Stimulated activated CD4-positive, alpha-beta T cell treated with anti-CD3 and anti-CD28 coated beads, Interleukin-2, amount 100 ng/mL, for 24 hours (primary cell): ENCODE measurements at places on chromosomes 1 and 21.

- no peak for DNase-seq
Measured at GRCh38 chr1:56821462-56821797, 2.2 kb upstream of the FYB2 start.

- DNase-seq: no peak
Measured at GRCh38 chr21:29538115-29538514, 239.4 kb downstream of the BACH1 start.

DNA sequence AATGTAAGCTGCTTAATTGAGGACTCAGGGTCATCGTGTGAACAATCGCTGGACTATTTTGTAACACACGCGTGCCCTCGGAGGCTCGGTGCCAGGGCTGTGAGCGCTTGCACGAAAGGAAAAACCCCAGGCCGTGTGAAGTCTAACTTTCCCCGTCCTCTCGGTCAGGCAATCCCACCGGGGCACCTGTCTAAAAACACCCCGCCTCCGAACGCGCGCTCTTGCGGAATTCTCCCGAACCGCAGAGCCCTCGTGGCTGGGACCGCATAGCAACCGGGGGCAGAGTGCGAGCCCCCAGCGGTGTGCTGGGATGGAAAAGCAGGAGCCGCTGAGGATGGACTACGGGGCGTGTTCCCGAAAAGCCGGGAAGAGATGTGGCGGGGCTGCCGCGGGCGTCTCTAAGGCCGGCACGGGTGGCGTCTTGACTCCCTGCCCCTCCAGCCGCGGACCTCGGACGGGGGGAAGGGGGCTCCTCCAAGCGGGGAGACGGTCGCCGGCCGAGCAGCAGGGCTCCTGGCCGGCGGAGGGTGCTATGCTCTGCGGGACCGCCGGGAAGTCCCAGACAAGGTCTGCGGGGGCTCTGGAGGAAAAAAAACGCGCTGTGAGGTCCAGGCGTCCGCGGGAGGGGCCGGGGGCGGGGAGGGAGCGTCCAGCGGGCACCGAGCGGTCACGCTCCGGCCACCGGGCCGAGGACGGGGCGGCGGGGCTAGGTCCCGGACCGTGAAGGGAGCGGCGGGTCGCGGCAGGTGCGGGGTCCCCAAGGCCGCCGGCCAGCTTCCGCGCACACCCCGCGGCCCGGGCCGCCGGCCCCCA is 936 bp downstream of the ZBTB21 start:
- DNase-seq: peak; percentile 72

GRCh38 chr1:196355206-196355786 is 252.9 kb downstream of the KCNT2 start:
- no peak for DNase-seq

- no peak for DNase-seq
Measured at GRCh38 chr1:205287076-205287475, 34.5 kb downstream of the NUAK2 start.

GRCh38 chr1:229104654-229105053 is 166.3 kb upstream of the RAB4A start:
- DNase-seq: no peak

DNA sequence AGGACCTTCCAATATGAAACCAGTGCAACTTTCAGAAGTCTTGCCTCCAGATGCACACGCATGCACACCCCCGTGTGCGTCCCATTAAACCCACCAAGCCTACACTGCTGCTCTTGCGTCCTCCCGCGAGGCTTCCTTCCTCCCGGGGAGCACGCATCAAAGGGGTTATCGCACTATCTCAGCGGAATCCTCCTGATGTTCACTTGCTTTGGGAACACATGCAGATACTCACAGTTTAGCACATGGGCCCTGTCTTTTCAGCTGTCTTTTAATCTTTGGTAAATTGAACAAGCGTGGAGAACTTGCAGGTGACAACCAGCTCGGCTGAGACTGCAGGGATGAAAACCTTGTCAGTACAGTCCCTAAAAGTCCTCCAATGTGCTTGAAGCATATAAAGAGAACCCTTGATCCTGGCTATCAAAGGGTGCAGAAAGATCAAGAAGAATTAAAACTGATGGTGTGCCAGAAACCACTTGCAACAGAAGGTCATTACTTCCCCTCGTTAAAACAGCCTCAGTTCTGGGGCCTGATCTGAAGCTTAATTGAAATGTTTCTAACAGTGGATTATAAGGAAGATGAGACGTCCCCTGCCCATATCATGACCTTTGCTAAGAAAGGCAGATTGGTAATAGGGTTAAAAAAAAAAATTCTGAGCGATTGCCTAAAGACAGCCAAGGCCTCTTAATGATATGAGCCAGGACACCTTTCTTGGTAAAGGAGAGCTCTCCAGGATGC is 149.4 kb upstream of the LMO4 start:
- DNase-seq: no peak

DNA sequence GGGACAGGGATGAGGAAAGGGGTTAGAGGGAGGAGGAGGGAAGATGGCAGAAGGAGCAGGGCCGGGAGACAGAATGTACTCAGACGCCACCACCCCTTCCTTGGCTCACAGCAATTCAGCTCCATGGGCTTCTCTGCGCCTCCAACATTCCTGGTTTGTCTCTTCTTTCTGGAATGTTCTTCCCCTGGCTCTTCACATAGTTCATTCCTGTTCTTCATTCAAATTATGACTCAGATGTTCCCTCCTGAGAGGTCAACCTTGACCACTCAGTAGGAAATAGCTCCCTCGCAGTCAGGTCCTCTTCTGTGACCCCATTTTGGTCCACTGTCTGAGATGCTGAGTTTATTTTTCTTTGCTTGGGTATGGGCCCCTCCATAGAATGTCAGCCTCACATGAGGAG is 203.2 kb downstream of the C1orf94 start:
- no peak for DNase-seq

DNA sequence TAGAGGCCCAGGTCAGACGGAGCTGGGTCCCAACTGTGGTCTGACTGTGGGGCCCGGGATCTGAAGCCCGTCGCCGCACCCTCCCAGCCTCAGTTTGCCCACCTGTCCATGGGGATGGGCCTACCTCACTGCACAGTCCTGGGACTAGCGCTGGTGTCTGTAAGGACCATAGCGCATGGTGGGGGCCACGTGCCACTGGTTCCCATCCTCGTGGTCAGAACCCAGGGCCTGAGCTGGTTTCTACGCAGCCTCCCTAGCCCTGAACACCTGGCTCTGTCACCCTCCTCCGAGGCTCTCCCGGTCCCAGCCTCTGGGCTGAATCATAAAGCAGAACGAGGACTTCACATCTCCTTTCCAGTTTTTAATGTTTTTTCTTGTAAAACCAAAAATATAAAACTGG is 46.7 kb downstream of the DMRTB1 start:
- no peak for DNase-seq

- no peak for DNase-seq
Measured at GRCh38 chr1:240312872-240313271, 221.2 kb downstream of the FMN2 start.

DNA sequence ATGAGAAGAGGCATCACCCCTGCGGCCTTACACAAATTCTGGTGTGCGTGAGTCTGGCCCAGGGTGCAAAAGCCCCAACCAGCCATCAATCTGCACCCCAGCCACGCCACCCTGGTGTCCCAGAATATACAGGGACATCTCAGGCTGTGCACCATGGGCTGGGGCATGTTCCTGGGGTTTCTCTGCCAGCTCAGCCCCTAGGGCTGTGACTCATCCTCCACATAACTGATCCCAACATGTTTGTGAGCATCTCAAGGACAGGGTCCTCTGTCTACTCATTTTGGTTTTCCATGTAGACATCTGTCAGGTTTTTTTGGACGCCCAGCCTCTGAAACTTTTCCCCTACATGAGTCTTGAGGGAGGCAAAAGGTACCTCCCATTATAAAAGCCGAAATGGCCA is 511 bp downstream of the ZNF683 start:
- DNase-seq: no peak

DNA sequence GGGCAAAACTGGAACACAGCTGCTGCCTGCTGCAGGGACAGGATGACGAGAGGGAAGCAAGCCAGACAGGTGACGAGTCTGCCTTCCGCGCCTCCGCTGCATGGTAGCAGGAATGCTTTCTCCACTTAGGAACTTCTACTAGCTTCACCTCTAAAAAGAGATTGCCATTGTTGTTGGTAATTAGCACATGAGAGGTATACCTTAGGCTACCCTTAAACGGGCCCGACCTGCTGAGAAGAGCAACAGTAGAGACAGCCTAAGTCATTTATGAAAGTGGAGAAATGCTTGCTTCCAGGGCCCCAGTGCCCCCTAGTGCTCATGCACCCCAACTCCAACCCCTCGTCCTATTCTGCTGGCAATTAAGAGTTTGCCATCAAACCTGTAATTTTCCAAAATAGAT is 96.9 kb upstream of the AKT3 start:
- DNase-seq: peak; percentile 39

DNA sequence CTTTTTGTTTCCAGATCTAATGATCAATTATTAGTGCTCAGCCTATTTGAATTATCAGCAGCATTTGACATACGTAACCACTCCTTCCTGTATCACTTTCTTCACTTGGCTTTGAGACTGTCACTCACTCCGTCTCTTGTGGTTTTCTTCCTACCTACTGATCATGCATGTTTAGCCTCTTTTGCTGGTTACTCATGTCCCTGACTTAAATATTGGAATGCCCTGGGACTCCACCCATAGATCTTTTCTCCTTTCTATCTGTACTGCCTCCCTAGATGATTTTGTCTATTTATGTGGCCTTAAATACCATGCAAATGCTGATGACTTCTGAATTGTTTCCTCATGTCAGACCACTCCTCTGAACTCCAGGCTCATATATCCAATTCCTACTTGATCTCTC is 57.7 kb upstream of the PDE4B start:
- DNase-seq: no peak

- DNase-seq: peak; percentile 53
Measured at GRCh38 chr1:204323887-204324286, 35.8 kb downstream of the PLEKHA6 start.

DNA sequence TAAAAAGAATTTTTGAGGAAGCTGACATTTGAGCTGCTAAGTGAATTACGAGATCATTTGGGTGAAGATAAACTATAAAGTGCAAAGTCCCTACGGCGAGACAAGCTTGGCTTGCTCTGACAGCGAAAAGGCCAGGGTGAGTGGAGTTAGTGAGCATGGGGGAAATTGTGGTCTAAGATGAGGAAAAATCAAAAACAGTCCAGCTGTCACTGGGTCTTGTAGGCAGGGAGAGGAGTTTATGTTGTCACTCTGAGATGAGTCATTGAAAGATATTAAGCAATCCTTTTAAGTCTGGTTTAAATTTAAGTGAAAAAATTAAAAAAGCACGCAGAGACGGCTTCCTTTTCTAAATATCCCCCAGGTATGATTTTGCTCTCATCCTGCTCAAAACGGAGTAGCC is 601.9 kb downstream of the MRPL39 start:
- no peak for DNase-seq

DNA sequence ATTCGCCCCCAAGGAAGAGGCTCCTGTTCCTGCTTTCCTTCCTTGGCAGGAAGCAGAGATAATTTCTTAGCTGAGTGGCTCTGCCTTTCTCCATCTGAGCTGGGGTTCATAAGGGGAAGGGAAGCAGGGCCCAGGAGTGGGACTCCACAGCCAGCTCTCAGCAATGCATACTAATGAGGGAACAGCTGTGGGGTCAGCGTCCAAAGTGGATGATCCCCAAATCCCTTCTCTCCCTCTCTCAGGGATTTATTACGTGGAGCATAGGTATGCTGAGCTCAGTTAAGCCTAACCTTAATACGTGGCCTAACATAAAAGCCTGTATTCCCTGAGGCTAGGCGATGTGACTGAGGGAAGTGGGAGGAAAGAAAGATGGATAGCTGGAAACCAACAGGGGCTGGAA is 87.3 kb upstream of the CTTNBP2NL start:
- no peak for DNase-seq

GRCh38 chr1:228807904-228808605 is 72.8 kb downstream of the RHOU start:
- DNase-seq: no peak

DNA sequence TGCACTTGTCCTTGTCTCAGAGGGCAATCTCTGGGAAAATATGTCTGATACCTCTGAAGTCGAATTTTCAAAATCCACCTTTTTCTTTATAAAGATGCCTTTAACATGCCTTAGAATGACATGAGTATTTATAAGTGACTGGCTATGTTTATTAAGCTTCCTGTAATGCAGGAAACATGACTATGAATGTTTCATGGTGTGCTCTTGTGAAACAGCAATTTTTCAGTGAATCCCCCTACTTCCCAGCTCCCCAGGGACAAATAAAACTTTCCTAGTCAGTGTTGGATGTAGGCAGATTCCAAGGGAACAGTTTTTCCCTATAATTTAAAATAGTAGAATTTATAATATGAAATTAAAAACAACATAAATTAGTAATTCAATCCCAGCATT is 437.0 kb downstream of the LMO4 start:
- DNase-seq: no peak

DNA sequence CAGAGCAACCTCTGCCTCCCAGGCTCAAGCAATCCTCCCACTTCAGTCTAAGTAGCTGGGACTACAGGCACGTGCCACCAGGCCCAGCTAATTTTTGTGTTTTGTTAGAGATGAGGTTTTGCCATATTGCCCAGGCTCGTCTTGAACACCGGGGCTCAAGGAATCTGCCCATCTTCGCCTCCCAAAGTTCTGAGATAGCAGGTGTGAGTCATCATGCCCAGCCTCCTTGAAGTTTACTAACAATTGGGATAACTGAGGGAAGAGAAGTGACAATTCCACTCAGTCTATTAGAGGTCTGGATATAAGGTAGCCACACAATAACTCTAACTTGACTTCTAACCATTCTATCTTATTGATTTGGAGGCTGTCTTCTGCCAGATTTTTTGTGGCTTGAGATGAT is 6.3 kb upstream of the RCC1 start:
- DNase-seq: no peak

- no peak for DNase-seq
Measured at GRCh38 chr1:230822092-230822581, 46.2 kb downstream of the C1orf198 start.

DNA sequence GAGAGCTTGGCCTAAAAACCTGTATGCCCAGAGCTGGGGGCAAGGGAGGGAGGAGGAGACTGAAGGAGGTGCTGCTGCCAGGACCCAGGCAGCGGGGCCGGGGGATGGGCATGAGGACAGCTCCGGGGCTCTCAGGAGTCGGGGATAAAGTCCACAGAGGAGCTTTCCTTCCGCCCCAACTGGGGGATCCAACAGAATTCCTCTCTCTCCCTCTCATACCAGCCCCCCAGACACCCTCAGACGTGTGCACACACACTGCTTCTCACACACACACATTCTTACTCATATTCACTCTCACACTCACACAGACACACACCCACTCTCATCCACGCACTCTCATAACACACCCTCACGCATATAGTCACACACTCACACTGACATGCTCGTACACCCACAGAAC is 39.1 kb downstream of the SYF2 start:
- no peak for DNase-seq

DNA sequence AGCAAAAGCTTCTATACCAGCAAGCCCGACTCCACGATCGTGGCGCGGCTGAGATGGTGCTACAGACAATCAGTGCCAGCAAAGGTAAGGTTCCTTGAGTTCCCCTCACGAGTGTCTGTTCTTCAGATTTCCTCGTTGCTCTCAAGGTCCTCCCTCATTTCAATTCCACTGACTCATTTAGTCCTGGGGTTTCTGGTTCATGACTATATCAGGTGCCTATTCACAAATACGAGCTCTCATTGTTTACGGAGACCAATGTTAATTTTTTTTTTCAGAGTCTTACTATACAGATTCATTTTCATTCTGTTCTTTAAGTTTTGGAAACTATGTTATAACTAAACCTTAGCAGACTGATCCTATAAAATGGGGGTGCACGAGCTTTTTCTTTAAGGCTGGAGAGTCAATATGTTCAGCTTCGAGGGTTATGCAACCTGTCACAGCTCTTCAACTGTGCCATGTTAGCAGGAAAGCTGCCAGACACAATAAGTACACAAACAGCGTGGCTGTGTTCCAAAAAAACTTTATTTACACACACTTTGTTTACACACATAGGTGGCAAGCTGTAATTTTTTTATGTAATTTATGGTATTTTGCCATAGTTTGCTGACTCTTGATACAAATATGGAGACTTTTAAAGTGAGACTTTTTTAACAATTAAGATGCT is 134.3 kb downstream of the ZP4 start:
- no peak for DNase-seq
